ENCODE measurements at places on chromosomes 13 and 19.

- H3K27me3 ChIP-seq, result no peaks in the 10 kb centered on the region
- H3K4me3 ChIP-seq, result no peak overlapping the region
- H3K27ac ChIP-seq, result no peak overlapping the region
- DNase-seq, result no peak
Observed at GRCh38 chr19:9043524-9043923, 33.3 kb upstream of the MUC16 start.

DNA sequence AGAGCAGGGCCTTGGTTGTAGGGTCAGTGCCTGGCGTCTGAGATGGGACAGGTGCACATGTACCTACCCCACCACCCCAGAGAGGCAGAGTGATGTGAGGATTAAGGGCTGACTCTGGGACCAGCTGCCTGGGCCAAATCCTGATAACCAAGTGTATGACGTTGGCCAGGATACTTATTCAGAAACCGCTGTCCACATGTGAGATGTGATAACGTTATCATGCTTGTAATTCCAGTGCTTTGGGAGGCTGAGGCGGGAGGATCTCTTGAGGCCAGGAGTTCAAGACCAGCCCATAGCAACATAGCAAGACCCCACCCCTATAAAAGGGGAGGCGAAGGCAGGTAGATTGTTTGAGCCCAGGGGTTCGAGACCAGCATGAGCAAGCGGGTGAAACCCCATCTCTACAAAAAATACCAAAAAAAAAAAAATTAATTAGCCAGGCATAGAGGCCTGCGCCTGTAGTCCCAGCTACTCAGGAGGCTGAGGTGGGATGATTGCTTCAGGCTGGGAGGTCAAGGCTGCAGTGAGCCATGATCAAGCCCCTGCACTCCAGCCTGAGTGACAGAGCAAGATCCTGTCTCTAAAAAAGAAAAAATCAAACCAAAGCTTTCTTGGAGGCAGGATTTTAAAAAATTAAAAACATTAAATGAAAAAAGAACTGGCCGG lies 10.0 kb downstream of the ADGRE5 start:
- no peak for DNase-seq
- peaks cover 14% of the 10 kb centered on the region for H3K36me3 ChIP-seq
- H3K27ac ChIP-seq, result no peak overlapping the region
- H3K27me3 ChIP-seq, result no peaks in the 10 kb centered on the region

DNA sequence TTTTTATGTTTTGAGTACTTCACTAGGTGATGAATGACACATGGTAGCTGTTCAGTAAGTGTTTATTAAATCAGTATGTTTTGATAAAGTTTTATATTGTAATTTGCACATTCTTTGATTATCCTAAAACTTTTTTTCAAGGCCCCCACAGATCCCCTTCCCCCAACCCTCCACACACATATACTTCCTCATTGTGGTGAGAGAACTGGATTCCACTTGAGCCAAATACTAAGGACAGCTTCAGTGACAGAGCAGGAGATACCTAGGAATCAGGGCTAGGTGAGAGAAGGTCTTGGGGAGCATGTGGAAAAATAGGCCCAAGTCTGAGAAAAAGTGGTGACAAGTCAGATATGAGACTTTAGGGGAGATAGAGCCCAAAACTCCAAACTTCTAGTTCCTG lies 174.6 kb downstream of the TDRD3 start:
- H3K4me1 ChIP-seq, result no peaks in the 10 kb centered on the region
- H3K27ac ChIP-seq, result no peak overlapping the region
- H3K36me3 ChIP-seq, result peaks cover 18% of the 10 kb centered on the region

GRCh38 chr19:19606021-19606420 lies 12.5 kb downstream of the PBX4 start:
- H3K4me1 ChIP-seq, result peaks cover 6% of the 10 kb centered on the region
- no peak overlapping the region for H3K27ac ChIP-seq
- no peaks in the 10 kb centered on the region for H3K36me3 ChIP-seq
- no peaks in the 10 kb centered on the region for H3K27me3 ChIP-seq
- no peak for DNase-seq

DNA sequence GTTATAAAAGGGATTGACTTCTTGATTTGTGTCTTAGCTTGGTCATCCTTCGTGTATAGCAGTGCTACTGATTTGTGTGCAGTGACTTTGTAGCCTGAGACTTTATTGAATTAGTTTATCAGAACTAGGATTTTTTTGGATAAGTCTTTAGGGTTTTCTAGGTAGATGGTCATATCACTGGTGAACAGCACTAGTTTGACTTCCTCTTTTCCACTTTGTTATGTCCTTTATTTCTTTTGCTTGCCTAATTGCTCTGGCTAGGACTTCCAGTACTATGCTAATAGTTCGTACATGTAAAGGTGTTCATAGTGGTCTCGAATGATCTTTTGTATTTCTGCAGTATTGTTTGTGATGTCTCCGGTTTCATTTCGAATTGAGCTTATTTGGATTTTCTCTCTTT lies 145.4 kb downstream of the DNAJC3 start:
- H3K27me3 ChIP-seq, result no peaks in the 10 kb centered on the region
- H3K27ac ChIP-seq, result no peak overlapping the region
- no peak overlapping the region for H3K4me3 ChIP-seq
- H3K36me3 ChIP-seq, result peaks cover 4% of the 10 kb centered on the region

- no peak overlapping the region for H3K4me3 ChIP-seq
- H3K4me1 ChIP-seq, result peaks cover 24% of the 10 kb centered on the region
- DNase-seq, result no peak
- H3K27ac ChIP-seq, result no peak overlapping the region
- H3K36me3 ChIP-seq, result no peaks in the 10 kb centered on the region
Observed at GRCh38 chr19:58570770-58571574, 2.2 kb downstream of the MZF1 start.

- H3K4me1 ChIP-seq, result no peaks in the 10 kb centered on the region
- H3K27me3 ChIP-seq, result no peaks in the 10 kb centered on the region
Observed at GRCh38 chr19:13315495-13315894, 165.3 kb downstream of the IER2 start.

DNA sequence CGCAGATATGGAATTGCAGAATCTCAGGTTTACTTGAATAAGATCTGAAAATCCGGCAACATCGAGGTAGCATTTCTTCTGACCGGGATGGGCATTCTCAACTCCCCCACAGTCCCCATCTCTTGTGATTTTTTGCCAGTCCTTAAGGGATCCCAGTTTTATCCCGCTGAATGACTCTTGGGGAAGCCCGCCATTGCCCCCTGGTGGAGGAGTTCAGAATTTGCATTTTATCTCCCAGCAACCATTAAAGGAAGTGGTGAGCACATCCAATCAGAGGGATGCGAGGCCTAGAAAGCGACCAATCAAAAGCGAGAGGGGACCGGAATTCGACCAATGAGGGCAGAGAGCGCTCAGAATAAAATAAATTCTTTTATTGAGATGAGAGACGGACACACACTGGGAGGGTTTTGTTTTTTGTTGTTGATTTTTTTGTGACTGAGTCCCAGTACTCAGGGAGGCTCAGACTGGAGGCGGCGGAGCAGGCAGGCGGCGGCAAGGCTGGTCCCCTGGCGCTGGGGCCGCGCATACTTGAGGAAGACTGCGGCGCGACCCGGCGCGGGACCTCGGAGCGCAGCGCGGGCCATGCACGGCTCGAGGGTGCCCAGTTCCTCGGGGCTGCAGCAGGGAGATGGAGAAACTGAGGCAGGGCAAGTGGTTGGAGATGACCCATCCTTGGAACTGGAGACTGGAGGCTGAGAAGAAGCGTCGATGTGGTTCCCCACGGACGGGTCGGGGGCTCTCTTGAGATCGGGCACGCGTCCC lies 3.9 kb upstream of the TTC9B start:
- peaks cover 6% of the 10 kb centered on the region for H3K27me3 ChIP-seq
- peaks cover 35% of the 10 kb centered on the region for H3K4me1 ChIP-seq
- no peak overlapping the region for H3K27ac ChIP-seq
- H3K36me3 ChIP-seq, result no peaks in the 10 kb centered on the region
- no peak overlapping the region for H3K4me3 ChIP-seq
- no peak for DNase-seq

- no peak for DNase-seq
- no peaks in the 10 kb centered on the region for H3K4me1 ChIP-seq
- no peak overlapping the region for H3K4me3 ChIP-seq
- no peaks in the 10 kb centered on the region for H3K27me3 ChIP-seq
- H3K36me3 ChIP-seq, result no peaks in the 10 kb centered on the region
- no peak overlapping the region for H3K27ac ChIP-seq
Observed at GRCh38 chr19:54674021-54674617, 11.3 kb downstream of the LILRB4 start.

Data from vagina (tissue), 2 donors.